A549 treated with RU486 at 1 μM for 4 hours (cell line): ENCODE measurements at places on chromosomes 1 and 21. TPM values are rescaled to one million over a fixed set of nuclear protein-coding genes. Genes with fewer than 3 reads are reported as not detected.

Gene SLC16A4
- 23.6 to 41.3 TPM (median 38.5 TPM) in 5 replicates for total RNA-seq

Gene VCAM1
- 0.05 TPM in 2 of 5 replicates, not detected in the others for total RNA-seq

Gene ST6GALNAC5
- not detected in 5 replicates for total RNA-seq

Gene CHODL
- total RNA-seq: not detected in 5 replicates

Gene AMY1C
- not detected in 5 replicates for total RNA-seq

Gene NBPF26
- 2.0 to 5.4 TPM (median 3.8 TPM) in 5 replicates for total RNA-seq

Gene DUSP10
- total RNA-seq: 2.6 to 3.7 TPM (median 3.3 TPM) in 5 replicates

Gene TCHH
- 0.14 to 0.33 TPM (median 0.22 TPM) in 5 replicates for total RNA-seq

Gene SAMD13
- total RNA-seq: 0.19 to 0.67 TPM (median 0.45 TPM) in 5 replicates

Gene NBPF4
- 0.12 to 0.23 TPM (median 0.19 TPM) in 4 of 5 replicates, not detected in the other for total RNA-seq

Gene INTS11
- total RNA-seq: 47.7 to 61.4 TPM (median 58.1 TPM) in 5 replicates

Gene AJAP1
- not detected in 5 replicates for total RNA-seq

Gene ANGPTL1
- total RNA-seq: not detected in 5 replicates

Gene SYTL1
- 0.10 to 0.81 TPM (median 0.53 TPM) in 5 replicates for total RNA-seq

Gene RCSD1
- 0.06 to 0.16 TPM (median 0.11 TPM) in 4 of 5 replicates, not detected in the other for total RNA-seq

Gene F13B
- total RNA-seq: 0.06 to 0.09 TPM (median 0.08 TPM) in 3 of 5 replicates, not detected in the others

Gene GJA9
- total RNA-seq: not detected in 5 replicates
